Uterus (tissue), 4 donors: ENCODE measurements at places on chromosomes 7 and 10. TPM values are rescaled to one million over a fixed set of nuclear protein-coding genes. Genes with fewer than 3 reads are reported as not detected.

Gene KCND2
- 4.5 TPM for total RNA-seq

GRCh38 chr10:116371737-116372136 is 47.5 kb downstream of the CCDC172 start:
- DNase-seq: no peak

- no peak for DNase-seq
Observed at GRCh38 chr10:89502549-89502948, 32.8 kb downstream of the SLC16A12 start.

DNA sequence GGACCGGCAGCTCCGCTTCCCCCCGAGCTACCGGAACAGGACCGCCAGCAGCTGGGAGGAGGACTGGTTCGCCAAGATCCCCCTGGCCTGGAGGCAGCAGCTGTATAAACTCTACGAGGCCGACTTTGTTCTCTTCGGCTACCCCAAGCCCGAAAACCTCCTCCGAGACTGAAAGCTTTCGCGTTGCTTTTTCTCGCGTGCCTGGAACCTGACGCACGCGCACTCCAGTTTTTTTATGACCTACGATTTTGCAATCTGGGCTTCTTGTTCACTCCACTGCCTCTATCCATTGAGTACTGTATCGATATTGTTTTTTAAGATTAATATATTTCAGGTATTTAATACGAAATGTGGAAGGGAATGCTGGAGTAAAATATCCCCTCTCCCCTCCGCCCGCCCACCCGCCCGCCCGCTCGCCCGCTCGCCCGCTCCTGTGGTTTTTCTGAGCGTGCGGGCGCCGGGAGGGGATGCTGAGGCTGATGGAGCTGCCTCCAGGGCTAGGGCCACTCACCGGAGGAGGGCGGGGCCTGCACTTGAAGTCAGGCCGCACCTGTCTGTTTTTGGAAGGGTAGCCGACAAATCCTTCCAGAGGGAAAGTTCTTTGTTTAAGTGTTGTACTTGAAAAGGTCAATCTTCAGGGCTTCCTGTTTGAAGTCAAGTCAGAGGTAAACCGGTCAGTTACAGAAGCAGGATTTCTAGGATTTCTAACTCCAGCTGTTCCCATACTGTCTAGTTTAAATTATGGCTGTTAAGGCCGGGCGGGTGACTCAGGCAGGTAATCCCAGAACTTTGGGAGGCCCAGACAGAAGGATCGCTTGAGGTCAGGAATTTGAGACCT is 30.5 kb downstream of the CHST12 start:
- DNase-seq: no peak

DNA sequence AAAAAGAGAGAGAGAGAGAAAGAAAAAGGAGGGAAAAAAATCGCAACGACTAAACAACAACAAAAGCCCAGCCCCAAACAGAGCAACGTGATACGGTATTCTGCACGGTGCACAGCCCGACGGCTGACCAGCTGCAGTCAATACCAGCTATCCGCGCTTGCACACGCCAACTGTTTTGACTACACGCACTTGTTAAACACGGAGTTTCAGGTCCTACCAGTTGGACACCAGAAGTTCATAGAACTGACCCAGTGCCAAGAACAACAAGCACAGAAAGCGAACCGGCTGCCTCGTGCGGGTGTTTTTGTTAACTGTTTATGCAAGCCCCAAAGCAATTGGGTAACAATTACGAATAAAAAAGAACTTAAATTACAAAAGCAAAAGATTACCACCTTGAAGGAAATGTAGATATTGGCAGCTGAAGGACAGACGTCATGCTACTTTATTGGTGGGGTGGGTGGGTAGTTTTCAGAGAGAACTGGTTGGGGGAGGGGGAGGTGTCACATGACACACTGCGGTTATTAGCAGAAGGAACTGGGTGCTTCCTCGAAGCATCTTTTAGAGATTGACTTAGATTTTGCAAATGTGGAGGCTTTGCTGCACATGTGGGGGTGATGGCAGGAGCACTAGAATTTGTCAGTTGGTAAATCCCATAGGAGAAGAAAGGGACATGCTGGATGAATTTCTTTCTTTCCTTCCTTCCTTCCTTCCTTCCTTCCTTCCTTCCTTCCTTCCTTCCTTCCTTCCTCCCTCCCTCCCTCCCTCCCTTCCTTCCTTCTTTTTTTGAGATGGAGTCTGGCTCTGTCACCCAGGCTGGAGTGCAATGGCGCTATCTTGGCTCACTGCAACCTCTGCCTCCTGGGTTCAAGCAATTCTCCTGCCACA is 110.6 kb upstream of the EFCAB10 start:
- DNase-seq: peak; percentile 50

GRCh38 chr7:99267841-99268576 is 4.6 kb upstream of the MYH16 start:
- DNase-seq: no peak

DNA sequence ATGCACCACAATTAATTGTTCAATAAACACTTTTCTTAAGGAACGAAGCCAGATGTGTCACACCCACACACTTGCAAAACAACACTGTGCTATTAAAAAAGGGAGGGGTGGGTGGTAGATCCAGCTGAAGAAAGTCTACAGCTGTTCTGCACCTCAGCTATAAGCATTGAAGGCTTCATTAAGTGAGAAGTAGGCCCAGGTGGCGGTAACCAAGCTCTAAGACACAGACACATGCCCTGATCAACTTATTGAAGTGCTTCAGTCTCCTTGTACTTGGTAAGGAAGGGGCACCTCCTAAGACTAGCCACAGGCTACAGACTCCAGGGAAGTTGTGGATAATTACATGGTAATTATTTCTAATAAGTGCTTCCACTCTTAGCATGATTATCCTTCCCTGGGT is 4.5 kb upstream of the CPVL start:
- DNase-seq: no peak

DNA sequence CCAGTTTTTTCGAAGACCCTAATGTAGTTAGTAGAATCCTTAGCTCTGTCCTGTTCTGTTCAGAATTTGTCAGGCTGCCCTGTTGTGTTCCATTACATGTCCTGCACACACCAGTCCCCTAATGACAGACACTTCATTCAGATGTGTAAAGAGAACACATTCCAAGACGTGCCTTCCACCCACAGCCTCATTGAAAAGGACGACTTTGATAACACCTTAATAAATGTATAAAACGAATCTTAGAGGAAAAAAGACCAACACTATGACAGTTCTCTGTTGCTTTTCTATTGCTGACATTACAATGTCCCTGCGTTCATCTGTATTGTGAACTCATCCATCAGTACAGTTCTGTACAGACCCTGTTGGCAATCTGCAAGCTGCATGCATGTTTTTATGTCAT is 3.5 kb downstream of the LRRTM3 start:
- no peak for DNase-seq
